Adrenal gland (tissue), 19 donors: ENCODE measurements at places on chromosomes 5 and 9. TPM values are rescaled to one million over a fixed set of nuclear protein-coding genes. Genes with fewer than 3 reads are reported as not detected.

The ANKRD18B gene
- not detected for total RNA-seq

The S1PR3 gene
- total RNA-seq: 55.6 TPM

The TAF11L10 gene
- not detected for total RNA-seq

DNA sequence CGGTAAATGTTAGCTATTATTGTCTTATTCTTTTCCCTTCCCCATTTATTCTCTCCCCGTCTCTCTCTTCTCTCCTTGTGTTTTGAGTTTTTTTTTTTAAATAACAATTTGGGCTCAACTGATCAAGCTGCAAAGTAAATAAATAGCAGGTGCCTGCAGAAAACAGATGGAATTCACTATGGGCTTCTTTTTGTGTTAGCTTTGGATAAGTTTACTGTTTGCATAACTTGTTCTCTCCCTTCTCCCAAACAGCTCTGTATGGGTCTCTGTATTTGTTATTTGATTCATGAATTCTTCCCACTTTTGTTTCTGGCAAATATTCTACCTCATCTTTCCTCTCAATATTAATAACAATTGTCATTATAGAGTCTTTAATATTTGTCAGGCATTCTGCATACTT, 111.8 kb upstream of the ASTN2 start:
- no peak for DNase-seq

DNA sequence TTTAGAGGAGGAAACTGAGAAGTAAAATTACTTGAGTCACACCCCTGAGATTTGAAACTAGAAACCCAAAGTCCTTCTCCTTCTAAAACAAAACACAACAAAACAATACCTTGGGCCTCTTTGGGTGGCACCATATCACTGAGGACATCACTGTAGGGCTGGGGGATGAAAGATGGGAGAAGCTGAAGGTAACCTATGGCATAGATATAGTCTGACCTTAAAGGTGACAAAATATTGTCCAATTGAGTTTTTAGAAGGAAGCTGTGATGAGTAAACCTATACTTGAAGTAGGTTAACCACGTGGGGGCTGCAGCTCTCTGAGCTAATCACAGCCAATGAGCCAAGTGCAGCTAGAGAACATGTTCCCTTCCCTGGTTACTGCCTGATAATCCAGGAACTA, 167.4 kb upstream of the CD180 start:
- DNase-seq: no peak
